ENCODE measurements at places on chromosomes 2 and 18. TPM values are rescaled to one million over a fixed set of nuclear protein-coding genes. Genes with fewer than 3 reads are reported as not detected.

Gene AQP12B
- not detected for total RNA-seq

GRCh38 chr2:101892377-101892776 lies 99.4 kb upstream of the IL1R2 start:
- no peak for DNase-seq

DNA sequence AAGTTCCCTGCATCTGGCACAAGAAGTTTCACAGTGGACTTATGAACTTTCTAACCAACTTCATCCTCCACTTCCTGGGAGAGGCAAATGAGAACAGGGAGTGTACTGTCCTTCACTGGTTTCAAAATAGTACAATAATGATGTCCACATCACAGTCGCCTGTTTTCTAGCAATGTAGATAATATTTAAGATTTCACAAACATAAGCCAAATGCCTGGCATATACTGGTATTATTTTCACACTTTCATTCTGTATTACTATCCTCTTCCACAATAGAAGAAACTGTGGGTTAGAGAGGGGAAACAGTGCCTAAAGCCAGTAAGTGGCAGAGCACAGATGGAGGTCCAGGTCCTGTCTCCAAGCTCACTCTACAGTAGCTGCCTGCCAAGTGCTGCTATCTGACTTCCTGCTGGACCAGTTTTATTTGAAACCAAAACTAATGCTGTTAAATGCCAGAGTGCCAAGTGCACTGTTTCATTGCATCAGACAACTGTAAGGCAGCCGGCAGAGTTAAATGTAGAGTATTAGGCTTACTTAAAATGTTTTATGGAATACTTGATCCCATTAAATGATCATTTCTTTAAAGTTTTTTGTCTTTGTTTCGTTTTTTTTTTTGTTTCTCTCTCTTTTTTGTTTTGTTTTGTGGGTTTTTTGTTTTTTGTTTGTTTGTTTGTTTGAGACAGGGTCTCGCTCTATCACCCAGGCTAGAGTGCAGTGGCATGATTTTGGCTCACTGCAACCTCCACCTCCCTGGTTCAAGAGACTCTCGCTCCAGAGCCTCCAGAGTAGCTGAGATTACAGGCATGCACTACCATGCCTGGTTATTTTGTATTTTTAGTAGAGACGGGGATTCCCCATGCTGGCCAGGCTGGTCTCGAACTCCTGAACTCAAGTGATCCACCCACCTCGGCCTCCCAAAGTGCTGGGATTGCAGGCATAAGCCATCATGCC lies 15.1 kb downstream of the COBLL1 start:
- DNase-seq: peak; percentile 18

DNA sequence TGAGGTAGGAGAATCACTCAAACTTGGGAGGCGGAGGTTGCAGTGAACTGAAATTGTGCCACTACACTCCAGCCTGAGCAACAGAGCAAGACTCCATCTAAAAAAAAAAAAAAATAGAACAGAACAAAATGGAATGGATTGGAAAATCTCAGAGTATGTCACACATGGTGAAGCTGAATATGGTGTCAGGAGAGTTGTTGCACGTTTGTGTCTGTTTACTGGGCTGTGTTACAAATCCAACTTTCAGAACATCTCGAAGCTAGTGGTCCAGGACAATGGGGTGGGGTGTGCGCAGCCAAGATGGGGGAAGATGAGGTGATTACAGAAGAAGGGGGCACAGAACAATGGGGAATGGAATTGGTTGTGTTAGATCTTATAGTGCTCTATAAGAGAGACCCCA lies 17.6 kb downstream of the SAG start:
- DNase-seq: no peak

GRCh38 chr2:26068602-26069298 lies 34.9 kb downstream of the RAB10 start:
- peak; percentile 91 for DNase-seq

DNA sequence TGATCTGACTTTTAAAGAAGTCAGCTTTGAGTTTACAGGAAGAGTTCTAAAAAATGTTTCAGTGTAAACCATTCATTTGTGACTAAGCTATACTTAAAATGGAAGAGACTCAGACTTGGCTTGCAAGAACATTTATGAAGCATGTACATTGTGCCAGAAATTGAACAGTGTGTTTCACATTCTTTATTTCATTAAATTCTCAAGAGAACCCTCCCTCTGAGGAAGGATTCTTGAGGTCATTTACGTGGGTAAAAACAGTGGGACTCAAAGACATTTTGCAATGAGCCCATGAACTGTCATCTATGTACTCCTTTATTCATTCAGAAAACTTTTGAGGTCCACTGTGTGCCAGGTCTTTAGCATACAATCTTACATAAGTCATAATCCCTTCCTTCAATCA lies 143.6 kb upstream of the ZNF521 start:
- DNase-seq: no peak

GRCh38 chr2:62180975-62181374 lies 14.9 kb upstream of the B3GNT2 start:
- DNase-seq: no peak

Gene KCNG3
- 0.29 TPM for total RNA-seq

Gene PRSS56
- total RNA-seq: not detected

GRCh38 chr2:10654069-10654468 lies 35.7 kb downstream of the NOL10 start:
- DNase-seq: peak; percentile 47

Gene CABLES1
- 0.88 TPM for total RNA-seq

Gene SUCLG1
- 91.9 TPM for total RNA-seq

- peak; percentile 68 for DNase-seq
These were observed 84.4 kb downstream of the KCNS3 start for GRCh38 chr2:17962876-17963275.

DNA sequence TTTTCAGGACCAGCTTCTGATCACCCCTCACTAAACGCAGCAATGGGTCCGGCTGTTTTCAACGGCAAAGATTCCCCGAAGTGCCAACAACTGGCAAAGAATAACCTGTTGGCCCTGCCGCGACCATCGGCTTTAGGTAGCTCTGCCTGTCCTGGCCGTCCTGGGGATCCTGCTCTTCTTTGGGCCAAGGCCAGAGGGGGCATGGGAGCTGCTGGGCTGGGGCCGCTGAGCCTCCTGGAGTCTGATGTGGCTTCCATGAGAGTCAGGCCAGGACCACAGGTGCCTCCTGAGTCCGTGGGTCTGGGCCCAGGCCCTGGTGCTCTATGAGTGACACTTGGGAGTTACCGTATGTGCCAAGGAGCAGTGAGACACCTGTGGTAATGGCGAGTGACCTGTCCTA lies 46.9 kb downstream of the GREB1 start:
- no peak for DNase-seq

- DNase-seq: no peak
These were observed 108.6 kb downstream of the NXPH2 start for GRCh38 chr2:138671566-138671965.

Gene ACVR1C
- 0.12 TPM for total RNA-seq

- no peak for DNase-seq
These were observed 13.7 kb downstream of the RND3 start for GRCh38 chr2:150473767-150474166.

DNA sequence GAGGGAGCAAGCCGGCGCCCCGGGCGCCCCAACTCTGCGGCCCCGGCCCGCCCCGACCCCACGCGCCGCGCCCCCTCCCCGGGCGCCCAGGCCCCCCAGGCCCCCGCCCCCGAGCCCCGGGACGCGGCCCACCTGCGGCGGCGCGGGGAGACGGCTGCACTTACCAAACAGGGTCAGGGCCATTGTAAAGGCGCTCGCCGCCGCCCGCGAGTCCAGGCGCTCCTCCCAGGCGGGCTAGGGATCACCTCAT lies 526 bp downstream of the CHN1 start:
- DNase-seq: no peak

- DNase-seq: peak; percentile 39
These were observed 43.3 kb downstream of the OSBPL6 start for GRCh38 chr2:178237488-178238153.

Gene NETO1
- total RNA-seq: 0.12 TPM

DNA sequence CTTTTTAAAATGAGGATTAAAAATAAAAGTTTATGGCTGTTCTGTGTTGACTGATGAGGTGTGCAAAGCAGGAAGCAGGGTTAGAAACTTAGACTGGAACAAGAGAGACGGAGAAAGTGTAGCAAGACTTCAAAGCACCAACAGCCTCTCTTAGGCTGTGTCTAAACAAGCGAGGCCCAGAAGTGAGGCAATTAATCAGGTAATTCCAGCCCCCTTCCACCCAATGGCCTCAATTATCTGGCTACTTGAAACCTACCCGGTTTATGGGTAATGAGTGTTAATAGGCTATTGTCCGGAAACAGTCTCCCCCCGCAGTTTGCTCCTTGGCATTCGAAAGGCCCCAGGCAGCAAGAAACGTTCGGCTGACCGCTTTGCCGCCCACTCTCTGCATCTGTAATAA lies 171.7 kb upstream of the MYCN start:
- no peak for DNase-seq

Gene MEP1B
- total RNA-seq: not detected

DNA sequence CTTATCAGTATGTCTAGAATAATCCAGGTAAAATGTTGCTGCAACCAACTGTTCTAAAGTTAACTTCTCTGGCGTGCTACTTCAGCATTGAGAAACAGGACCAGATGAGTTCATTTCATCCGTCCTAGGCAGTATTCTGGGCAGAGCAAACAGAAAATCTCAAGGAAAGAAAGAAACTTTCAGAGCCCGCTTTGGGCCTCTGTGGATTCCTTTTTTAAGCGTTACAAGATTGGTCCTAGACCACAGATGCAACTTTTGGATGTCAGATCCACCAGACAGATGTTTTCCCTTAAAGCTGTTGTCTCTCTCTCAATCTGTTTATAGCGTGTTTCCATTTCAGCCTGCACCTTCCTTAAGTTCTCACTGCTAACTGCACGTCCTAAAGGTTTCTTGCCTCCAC lies 75.0 kb downstream of the BCL2 start:
- no peak for DNase-seq

Gene ALPI
- not detected for total RNA-seq

DNA sequence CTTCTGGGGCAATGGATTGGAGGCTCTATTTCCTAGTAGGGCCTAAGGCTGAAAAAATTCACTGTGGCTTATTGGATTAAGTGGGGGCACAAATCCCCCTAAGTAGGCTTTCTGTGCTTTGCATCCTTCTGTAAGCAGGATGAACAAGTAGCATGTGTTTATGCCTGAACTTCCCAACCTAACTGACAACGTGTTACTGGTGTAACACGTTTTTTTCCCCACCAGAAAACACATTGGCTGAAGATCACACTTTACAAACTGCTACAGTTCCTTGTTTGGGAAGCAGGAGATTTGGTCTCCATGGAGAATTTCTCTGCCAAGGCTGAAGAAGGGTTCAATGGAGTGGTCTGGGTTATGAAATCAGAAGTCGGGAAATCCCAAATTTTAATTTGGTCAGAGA lies 7.2 kb upstream of the ITGA6 start:
- DNase-seq: no peak

DNA sequence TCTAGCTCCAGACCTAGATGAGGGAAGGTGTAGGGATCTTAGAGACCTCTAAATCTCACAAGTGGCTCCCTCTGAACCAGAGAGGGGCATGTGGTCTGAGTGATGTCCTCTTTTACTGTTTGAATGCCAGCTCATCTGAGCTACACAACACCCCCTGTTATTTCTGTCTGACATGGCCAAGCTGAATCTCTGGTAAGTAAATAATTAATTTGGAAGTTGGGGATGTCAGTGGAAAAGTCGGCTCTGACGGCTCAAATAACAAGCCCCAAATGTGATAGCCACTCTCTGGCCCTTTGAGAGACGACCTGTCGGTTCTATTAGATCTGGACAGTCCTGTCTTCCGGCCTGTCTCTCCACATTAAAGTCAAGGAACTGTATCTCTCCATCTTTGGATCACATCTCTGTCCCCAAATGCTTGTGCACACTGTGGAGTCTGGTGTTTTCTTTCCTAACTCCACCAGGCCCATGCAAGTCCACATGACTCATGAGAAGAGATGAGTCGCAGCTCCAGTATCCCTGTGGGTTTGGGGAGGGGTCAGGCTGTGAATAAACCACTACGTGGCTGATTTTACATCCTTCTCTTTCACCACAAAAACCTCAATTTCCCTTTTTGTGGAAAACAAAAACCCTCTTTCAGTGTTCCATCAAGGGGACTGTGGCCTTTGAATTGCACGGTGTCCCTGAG lies 52.5 kb downstream of the SETBP1 start:
- peak; percentile 97 for DNase-seq

- no peak for DNase-seq
These were observed 98.2 kb downstream of the EIPR1 start for GRCh38 chr2:3279236-3279960.

GRCh38 chr2:69231612-69232277 lies 155.3 kb downstream of the GFPT1 start:
- no peak for DNase-seq

DNA sequence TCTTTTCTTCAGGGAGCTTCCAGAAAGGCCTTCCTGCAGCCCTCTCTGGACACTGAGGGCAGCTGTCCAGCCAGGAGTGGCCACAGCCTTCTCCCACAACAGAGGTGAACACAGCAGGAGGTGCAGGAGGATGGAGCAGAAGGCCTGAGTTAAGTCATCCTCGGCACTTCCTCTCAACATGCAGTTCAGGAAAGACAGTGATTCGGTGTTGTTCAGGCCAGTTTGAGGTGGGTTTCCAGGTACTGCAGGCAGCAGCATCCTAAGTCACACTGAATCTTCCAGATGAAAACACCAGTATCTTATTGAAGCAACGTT lies 225.3 kb upstream of the PXDN start:
- DNase-seq: no peak

DNA sequence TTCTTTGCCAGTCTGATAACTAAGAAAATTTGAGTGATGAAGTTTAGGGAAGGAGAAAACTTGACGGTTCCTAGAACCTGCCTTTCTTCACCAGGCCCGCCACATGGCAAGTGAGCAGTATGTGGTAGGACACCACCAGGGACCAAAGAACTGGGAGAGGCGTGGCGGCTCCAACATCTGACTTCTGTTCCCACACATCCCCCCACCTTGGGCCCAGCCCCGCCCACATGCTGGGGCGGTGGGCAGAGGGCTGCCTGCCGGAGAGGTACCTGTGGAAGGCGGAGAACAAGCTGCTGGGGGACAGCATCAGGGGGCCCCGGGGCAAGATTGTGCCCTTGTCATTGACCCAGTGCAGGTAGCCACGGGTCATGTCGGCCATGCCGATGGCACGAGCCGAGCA lies 75.0 kb downstream of the EMILIN2 start:
- DNase-seq: no peak

DNA sequence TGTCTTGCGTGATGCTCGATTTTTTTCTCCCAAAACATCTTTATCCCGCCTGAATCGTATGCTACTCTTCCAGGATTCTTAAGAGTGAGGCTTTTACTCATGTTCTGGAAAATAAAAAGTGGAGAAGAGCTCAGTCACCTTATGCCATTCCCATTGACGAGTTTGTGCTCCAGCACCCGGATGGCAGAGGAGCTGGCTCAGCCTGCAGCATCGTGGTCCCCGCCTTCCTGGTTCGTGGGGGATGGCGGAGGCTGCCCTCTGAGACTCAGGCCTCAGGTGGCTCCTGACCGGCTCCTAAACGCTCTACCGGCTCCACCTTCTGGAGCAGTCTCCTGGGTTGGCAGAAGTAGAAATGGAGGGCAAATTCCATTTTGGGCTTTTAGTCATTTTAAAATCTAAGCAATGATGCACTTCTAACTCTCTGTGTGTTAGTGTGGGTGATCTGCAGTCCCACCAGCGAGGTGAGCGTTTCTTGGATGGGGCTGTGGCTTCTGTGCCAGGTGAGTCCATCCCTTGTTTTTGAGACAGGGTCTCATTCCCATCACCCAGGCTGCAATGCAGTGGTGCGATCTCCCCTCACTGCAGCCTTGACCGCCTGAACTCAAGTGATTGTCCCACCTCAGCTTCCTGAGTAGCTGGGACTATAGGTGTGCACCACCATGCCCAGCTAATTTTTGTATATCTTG lies 27.8 kb downstream of the RTP5 start:
- DNase-seq: no peak

- no peak for DNase-seq
These were observed 167.7 kb downstream of the PLCL1 start for GRCh38 chr2:197972061-197972460.

Gene TRIM43
- total RNA-seq: not detected
